ENCODE measurements at places on chromosomes 1 and 21.

- DNase-seq = no peak
These were observed 31.9 kb downstream of the ITSN1 start for GRCh38 chr21:33674226-33674625.

DNA sequence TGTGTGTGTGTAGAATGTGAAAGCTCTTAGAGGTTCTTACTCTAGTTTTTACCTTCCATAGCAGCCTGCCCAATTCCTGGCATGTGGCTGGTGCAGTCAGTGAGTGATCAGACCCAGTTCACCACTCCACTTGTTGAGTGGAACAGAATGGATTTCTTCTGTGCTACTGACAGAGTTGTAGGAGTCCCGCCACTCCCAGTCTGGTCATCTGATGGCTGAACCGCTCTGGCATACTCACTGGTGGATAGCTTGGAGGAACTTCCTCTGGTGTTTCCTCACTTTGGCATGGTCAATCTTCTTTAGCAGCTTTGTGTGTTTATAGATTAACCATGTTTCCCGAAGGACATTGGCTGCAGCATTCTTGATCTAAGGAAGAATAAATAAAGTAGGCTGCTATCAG is 106.7 kb upstream of the ADAR start:
- no peak for DNase-seq

DNA sequence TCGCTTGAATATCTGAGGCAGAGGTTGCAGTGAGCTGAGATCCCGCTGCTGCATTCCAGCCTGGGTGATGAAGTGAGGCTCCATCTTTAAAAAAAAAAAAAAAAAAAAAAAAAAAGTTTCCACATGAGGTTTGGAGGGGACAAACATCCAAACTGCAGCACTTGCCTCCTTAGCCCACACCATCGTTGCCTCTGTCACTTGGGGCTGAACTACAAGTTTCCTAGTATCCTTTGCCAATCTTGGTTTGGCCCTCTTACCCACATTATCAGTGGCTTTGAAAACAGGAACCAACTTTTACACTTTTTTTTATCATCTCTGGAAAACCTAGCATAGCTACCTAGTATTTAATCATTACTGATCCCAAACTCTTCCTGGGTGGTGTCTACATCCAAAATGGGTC is 59.2 kb downstream of the CLSTN1 start:
- DNase-seq = no peak

DNA sequence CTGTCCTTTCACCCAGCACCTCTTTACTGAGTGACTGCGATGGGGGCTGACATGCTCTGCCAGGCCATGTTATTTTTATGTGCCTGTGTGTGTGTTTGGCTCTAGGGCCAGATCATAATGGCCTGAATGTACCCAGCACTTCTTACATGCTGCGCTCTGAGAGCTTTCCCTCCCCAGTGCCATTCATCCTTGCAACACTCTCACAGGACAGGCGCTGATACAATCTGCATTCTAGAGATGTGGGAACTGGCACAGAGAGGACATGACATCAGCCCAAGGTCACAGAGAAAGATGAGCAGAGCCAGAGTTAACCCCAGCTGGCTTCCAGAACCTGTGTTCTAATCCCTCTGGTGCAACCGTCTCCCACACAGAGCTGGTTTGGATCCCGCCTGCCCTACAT is 54.5 kb downstream of the ARHGEF10L start:
- no peak for DNase-seq

DNA sequence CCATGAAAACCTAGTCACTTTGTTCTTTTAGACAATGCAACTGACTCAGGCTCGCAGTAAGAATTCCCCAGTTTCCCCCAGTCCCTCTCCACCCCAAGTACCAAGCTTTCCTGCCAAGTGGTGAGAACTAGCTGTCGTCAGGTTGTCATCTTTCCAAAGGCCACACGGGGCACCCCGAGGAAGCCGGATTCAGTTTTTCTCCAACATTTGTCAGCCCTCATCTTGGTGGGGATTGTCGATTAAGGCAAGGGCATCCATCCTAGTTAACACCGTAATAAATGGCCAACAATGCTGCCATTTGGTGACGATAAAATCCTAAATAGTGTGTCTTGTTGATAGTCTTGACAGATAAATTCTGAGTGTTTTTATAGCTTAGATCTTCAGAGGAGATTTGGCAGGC is 55.9 kb upstream of the PROX1 start:
- DNase-seq = no peak

GRCh38 chr1:205003358-205004131 is 39.5 kb upstream of the CNTN2 start:
- DNase-seq = no peak

GRCh38 chr1:108071601-108072000 is 106.6 kb upstream of the VAV3 start:
- DNase-seq = no peak

DNA sequence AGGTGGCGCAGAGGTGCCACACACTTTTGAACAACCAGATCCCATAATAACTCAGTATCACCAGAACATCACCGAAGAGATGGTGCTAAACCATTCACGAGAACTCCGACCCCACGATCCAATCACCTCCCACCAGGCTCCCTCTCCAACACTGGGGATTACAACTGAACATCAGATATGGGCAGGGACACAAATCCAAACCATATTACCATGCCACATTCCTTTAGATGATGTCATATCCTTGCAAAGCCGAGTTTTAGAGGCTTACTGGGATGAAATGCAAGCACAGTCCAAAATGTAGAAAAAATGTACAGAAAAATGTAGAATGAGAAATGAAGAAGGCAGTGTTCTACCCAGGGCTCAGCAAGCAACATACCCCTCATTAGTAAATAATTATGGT is 64.7 kb downstream of the SGIP1 start:
- no peak for DNase-seq
